Inflammatory macrophage (primary cell): ENCODE measurements at places on chromosomes 7 and 10.
A peak's percentile ranks its signal among the peaks of the same experiment; 100 is the strongest.

DNA sequence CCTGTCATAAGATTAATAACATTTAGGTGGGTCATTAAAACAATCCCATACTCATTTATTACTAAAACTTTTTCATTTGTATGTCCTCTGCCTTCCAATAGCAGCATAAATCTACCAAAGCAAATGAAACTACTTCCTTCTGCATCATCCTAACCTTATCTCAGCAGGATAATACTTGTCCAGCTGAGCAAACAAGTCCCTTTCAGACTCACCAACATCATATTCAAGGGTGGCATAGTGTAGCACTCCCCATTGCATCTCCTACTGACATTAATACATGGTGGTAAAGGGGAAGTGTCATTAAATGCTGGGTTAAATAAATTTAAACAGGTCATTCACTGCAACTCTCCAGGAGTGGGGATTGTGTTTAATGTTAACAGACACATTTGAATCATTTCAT is 3.4 kb upstream of the MINDY3 start:
- no peak for DNase-seq

- peak; percentile 71 for DNase-seq
Observed at GRCh38 chr7:104961821-104962220, 52.2 kb upstream of the KMT2E start.

DNA sequence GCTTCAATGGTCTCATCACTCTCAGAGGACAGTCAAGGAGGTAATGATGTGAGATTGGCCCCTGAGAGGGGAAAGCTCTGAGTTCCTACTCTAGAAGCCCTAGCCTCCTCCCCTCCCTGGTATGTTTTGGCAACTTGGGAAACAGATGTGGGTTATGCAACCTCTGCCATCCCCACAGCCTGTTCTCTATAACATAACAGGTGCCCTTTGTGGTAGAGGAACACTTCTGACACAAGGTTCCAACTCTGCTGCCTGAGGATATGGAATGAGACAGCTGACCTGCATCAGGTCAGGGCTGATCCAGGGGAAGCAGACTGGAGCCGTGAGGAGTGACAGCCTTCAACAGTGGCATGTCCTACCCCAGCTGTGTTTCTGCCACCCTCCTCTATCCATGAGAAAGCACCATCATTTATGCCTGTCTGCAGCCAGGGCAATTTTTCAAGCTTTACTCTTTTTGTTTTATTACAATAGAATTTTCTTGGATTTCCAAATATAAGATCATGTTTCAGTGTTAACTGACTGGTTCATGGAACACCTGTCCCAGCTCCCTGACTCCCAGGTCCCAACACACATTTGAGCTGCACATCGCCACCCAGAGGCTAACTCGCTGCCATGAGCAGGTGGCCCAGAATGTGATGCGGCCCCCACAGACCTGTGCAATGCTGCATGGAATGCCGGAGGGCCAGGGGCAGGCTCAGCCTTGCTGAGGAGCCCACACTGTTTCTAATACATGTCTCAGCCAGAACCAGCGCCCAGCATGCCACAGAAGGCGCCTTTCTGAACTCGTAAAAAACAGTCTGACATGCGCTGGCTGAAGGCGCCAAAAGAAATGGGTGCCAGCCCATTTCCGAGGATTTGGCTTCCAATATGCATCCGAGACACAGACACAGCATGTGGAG is 124.8 kb upstream of the CHST15 start:
- DNase-seq: no peak

DNA sequence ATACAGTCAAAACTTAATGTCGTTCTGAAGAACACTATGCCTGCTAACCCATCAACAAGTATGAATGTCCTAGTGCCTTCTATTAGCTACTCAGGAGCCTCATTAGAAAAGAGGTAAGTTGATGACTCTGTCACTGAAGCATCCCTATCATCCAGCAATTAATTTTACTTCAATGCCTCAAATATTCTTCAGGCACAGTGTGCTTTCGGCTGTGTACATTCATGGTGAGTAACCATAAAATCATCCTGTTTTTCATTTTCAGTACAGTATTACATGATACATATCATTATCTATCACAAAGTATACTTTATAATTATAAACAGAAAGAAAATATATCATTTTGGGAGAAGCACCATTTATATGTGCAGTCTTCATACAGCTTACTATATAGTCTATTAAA is 495.5 kb upstream of the ZWINT start:
- no peak for DNase-seq

GRCh38 chr10:14329746-14330173 is 964 bp downstream of the FRMD4A start:
- DNase-seq: no peak
